Endodermal cell (in vitro differentiated cells): ENCODE measurements at places on chromosomes 2 and 18. TPM values are rescaled to one million over a fixed set of nuclear protein-coding genes. Genes with fewer than 3 reads are reported as not detected.
A peak's percentile ranks its signal among the peaks of the same experiment; 100 is the strongest.

- DNase-seq: no peak
Measured at GRCh38 chr2:146986161-146986560, 858.7 kb upstream of the ACVR2A start.

Gene CLIP4
- total RNA-seq: 7.5 and 8.0 TPM in 2 replicates

- no peak for DNase-seq
Measured at GRCh38 chr2:216490061-216490460, 8.6 kb upstream of the RPL37A start.

GRCh38 chr18:31658670-31659575 is 25.5 kb downstream of the B4GALT6 start:
- no peak for DNase-seq

GRCh38 chr18:66819235-66819634 is 215.3 kb upstream of the CDH19 start:
- no peak for DNase-seq

Gene CCDC68
- 0.33 to 1.5 TPM (median 0.80 TPM) in 3 replicates for total RNA-seq

DNA sequence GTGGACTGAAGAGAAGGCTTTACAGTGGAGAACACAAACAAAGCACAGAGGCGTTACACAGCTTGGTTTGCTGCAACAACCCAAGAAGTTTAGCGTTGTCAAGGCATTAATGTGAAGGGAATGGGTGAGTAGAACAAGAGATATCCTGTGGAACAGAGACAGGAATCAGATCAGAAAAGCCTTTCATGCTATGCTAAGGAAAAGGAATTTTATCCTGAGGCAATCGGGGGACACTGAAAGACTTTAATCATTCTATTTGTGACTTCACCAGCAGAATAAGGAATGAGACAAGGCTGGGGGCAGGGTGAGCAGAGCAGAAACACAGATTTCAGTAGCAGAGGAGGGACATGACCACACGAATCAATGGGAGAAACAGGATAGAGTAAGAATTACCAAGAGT is 600.7 kb downstream of the IRS1 start:
- no peak for DNase-seq

DNA sequence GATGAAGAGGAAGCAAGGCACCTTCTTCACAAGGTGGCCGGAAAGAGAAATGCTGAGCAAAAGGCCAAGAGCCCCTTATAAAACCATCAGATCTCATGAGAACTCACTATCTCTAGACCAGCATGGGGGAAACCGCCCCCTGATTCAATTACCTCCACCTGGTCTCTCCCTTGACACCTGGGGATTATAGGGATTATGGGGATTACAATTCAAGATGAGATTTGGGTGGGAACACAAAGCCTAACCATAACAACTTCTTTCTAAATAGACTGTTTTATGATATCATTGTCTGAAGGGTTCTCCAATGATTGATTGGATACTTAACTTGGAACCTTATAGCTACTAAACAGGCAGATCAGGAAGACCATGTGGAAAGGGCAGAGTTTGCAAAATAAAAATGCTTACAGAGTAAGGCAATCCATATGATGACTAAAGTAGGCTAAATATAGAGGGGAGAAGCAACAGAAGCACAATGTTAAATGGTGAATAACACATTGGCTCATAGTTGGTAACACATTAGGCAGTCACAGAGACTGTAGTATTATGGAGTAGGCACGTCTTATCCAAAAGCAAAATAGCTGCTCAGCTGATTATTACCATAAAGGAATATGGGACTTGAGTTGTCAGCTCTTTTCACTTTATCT is 179.0 kb downstream of the BARD1 start:
- DNase-seq: peak; percentile 71

DNA sequence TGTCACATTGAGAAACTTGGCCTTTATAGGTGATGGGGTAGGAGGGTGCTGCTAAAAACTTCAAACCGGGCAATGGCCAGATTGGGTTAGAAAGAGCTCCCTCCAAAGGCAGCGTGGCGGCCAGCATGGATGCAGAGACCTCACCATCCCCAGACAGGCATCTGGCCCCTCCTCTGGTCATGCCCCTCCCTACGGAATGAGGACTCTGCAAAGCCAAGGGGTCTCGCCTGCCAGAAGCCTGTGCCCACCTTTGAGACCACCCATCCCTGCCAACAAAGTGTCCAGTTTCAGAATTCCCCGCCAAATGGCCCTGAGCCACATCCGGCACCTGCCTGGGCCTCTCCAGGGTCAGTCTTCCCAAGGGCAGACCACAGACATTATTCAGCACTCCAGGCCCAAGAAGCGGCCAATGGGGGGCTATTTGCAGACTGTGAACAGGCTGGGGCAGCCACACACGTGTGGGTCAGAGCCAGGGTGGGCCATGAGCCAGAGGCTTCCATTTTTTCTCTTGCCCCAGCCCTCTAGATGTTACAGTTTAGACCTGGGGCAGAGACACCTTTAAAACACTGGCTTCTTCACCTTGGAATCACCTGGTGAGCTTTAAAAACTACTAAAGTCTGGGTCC is 4.2 kb upstream of the ATP6V1B1 start:
- peak; percentile 66 for DNase-seq

- no peak for DNase-seq
Measured at GRCh38 chr2:65436824-65437221, 4.4 kb upstream of the SPRED2 start.

Gene RAB6C
- 0.14 and 0.24 TPM in 2 replicates for total RNA-seq

DNA sequence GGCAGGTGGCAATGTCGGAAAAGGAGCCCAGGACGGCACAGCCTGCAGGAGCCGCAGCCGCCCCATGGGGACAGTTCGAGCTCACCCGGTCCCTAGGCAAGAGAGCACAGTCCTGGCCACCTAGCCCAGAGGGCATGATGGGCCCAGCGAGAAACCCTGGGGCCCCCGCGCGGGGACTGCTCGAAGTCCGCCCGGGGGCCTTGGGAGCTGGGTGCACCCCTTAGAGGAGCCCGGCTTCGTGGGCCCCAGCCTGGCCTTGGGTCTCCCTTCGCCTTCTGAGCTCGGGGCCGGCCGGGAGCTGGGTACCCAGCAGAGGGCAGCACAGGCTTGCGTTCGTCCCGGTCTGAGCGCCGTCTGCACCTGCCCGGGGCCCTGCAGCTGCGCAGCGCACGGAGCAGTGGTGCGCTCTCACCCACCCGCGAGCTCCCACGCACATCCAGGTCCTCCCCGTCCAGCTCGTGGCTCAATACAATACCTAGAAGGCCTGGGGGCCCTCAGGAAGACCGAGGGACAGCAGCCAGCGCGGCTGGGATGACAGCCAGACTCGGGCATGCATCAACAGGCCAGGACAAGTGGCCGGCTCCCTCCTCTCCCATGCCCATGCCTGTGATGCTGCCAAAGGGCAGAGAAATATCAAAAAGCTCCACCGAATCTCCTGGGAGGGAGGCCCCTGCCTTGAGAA is 96.2 kb upstream of the ZNF532 start:
- peak; percentile 95 for DNase-seq

DNA sequence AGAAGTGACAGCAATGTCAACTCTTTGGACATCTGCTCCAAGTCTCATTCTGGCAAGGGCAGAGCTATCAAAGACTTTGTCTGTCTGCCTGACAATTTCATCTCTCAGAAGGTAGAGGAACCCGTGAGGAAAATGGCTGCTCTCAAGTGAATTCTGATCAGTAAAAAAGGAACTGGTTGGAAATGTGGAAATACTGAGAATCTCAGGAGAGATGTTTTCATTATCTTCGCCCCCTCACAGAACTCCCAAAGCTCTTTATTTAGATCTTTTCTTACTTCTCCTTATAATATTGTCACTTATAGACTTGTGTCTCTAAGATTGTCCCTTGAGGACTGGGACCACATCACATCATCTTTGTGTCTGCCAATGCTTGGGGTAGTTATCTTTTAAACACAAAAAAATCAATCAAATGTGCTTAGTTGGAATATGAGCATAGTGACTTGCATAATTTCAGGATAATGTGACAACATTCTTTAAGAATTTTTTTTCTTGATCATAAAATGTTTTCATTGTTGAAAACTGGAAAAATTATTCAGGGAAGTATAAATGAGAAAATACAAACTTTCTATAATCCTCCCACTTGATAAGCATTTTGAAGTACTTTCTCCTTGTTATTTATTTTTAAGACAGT is 68.2 kb upstream of the ITGB6 start:
- no peak for DNase-seq

Gene HOXD1
- total RNA-seq: 0.18 to 2.8 TPM (median 0.38 TPM) in 3 replicates
